ENCODE measurements at places on chromosomes 16 and 17.

DNA sequence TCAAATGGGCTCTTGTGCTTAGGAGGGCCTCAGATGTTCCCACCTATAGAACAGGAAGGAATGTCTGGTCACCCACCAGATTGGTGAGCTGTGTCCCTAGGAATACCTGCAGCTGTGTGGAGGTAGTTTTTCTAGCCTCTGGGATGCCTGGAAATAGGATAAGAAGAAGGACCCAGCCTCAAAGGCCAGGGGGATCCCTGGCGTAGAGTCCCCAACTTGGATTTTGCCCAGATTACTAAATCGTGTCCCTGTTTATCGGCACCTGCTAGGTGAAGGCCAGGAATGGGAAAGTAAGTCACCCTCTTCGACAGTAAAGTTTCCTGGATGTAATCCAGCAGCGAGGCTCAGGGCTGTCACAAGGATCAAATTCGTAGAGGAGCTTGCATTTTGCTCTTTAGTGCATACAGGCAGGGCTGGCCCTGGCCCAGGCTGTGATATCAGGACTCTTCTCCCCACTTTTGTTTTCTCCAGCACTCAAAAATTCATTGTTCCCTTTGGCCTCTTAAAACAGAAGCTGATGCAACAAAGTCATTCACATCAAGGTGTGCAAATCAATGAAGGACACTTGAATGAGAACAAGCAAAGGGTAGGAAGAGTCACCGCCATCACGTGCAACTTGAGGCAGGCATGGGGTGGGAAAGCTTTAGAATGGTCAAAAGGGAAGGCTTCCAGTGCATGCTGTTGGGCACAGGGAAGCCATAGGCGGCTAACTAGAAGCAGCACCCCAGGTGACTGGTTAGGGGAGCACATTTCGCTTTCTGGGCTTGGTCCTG, 7.5 kb downstream of the SLC13A2 start:
- no peak for DNase-seq

GRCh38 chr16:63442246-63442645, 1406.0 kb upstream of the CDH8 start:
- DNase-seq: no peak

GRCh38 chr16:22098405-22099255, 6.3 kb downstream of the VWA3A start:
- no peak for DNase-seq

GRCh38 chr16:6641091-6641490, 691.6 kb upstream of the RBFOX1 start:
- DNase-seq: no peak

GRCh38 chr17:51853857-51854256, 304.7 kb downstream of the CA10 start:
- DNase-seq: no peak

DNA sequence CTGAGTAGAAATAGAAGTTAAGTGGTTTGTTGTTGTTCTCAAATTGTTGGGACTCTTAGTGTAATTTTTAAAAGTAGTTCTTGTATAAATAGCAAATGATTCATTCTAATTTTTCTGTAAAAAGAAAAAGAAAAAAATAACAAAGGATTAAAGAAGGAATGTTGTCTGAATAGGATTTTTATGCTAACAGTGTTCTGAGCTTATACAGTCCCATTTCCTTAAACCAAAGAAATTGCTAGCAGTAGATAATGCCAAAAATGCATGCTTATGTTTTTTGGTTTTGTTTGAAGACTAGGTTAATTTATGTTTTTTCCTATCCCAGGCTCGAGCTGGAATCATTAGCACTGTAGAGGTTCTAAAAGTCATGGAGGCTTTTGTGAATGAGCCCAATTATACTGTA, 44.7 kb upstream of the KPNB1 start:
- DNase-seq: no peak

GRCh38 chr17:38449364-38449763, 21.1 kb downstream of the ARHGAP23 start:
- DNase-seq: no peak

DNA sequence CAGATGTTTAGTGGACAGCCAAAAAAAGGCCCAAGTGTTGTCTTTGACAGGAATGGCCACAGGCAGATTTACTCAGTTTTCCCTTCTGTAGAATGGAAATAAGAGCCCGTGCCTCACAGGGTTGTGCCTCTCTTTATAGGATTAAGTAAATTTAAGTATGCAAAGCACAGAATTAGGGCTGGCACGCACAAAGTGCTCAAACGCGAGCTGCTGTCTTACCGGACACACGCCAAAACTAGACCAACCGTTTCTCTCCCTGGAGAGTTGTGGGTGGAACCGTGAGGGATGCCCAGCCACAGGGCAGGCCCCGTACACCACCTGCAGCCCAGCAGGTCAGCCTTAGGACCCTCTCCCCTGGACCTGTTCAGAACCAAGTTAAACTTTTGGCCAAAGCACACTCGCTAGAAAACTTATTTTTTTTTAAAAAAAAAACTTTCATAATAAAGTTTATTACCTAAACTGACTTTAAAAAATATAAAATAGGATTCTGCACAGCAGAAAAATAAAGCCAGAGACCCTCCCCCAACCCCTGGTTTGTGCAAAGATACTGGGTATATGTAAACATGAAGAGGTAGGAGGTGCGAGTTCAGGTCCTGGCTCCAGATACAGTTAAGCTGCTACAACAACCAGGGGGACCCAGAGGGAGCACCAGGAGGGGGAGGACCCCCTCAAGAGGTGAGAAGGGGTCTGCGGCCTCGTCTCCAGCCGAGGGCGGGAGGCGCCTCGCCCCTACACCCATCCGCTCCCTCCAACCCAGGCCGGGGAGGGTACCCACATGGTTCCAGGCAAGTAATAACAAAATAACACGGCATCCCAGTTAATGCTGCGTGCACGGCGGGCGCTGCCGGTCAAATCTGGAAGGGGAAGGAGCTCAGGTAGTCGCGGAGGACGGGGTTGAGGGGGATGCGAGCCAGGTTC, 1.8 kb downstream of the SOCS1 start:
- no peak for DNase-seq

- no peak for DNase-seq
Observed at GRCh38 chr17:69050999-69051775, 9.5 kb downstream of the ABCA9 start.

DNA sequence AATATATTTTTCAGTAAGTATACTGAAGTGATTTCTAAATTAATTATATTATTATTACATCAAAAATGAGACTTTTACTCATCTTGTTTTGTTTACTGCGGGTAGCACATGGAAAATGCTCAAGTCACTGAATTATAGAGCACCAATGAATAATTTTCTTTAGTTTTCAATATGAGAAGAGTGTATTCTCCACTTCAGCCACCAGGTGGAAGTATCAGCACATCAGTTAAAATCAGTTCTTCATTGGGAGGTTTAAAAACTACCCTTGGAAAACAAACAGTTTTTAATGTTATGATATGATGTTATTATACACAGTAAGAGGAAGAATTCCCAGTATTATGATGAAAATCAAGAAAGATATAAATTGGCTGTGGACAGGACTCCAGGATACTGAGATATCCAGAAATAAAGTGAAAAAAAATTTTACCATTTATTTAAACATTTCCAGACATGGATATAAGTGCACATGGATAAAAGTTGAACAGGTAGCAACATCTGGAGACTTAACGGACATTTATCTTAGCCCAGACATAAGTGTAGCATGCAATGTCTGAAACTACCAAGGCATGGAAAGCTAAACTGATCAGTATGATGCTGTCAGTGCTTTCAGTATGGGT, 467.3 kb downstream of the KCNJ2 start:
- DNase-seq: no peak

GRCh38 chr17:27209316-27209715, 84.6 kb upstream of the WSB1 start:
- no peak for DNase-seq

DNA sequence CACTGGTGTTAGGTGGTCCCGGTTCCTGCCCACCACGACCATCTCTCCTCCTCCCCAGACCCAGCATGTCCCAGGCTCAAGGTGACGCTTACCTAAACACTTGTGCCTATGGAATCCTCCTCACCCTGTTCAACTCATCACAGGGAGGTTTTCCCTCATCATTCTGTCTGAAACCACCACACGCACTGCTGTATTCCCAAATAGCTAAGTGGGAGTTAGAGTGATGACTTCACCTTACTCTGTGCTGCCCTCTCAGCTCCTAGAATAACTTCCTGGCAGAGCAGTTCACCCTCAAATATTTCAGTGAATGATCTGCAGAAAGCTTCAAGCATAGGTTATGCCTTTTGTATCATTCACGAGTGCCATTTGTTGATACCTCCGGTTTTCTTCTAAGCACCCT, 216.5 kb downstream of the CPPED1 start:
- no peak for DNase-seq

- DNase-seq: no peak
Observed at GRCh38 chr17:75267153-75267410, 3.9 kb downstream of the MIF4GD start.

GRCh38 chr17:78819806-78820792, 20.5 kb downstream of the USP36 start:
- DNase-seq: no peak

- DNase-seq: no peak
Observed at GRCh38 chr17:64063088-64063487, 42.7 kb upstream of the ICAM2 start.

DNA sequence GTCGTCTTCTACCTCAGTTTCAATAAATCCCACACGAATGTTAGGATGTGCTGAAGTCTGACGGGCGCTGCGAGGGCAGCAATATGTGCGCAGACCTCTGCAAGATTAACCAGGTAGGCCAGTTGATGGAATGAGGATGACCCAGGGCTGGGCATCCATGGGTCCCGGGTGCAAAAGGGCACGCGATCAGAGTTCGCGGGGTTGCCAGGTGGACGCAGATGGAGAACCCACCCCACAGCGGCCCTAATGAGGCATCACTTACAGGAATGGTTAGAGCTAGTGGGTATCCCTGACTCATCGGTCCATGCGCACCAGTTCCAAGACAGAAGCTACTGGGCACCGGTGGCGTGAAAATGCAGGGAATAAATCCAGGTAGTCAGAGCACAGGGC, 2116.0 kb downstream of the TP53TG3F start:
- no peak for DNase-seq

DNA sequence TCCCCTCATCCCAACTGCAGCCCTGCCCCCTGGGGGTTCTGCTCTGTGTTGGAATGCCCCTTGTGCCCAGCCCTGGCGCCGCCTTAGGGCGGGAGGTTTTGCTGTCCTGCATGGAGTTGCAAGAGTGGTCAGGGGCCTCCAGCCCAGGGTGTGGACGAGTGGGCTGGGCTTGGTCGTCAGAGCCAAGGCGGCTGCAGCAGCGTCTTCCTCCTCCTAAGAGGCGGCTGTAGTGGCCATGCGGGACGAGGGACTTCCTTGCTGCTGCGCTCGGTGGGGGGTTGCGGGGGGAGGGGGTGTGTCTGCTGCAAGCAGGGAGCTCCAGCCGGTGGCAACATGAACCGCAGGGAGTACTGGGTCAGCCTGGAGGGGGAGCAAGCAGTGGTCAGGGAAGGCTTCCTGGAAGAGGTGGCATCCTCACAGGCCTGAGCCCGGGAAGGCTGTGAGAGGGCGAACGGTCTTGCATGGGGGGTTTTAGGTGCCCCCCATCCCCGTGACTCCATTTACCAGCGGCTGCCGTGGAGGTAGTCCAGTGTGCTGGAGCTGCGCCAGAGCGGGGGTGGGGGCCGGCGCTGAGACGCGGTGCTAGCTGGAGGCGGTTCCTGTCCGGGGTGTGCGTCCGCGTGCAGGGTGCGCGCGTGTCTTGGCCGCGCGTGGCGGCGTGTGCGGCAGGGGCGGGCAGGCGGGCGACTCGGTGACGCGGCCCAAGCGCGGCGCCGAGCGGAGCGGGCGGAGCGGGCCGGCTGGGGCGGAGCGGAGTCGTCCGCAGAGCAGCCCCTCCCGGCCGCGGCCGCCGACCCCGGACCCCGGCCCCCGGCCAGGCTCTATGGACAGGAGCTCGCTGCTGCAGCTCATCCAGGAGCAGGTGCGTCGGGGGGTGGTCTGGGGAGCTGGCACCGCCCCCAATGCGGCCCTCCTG, at the start of gene RHBDL1:
RHBDL1 (plus strand) TSS at position 704 of the 916 bp plus-strand sequence; CDS start at position 824, 120 bp downstream.
- no peak for DNase-seq

GRCh38 chr17:14448818-14449217, 147.9 kb downstream of the HS3ST3B1 start:
- no peak for DNase-seq

DNA sequence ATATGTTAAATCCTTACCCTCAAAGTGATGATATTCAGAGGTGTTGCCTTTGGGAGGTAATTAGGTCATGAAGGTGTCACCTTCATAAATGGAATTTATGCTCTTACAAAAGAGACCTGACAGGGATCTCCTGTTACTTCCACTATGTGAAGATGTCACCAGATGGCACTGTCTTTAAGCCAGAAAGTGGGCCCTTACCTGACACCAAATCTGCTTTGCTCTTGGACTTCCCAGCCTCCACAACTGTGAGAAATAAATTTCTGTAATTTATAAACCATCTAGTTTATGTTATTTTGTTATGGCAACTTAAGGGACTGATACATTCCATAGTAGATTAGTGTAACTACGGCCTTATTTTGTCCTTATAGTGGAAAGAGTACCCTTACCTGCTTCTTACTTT, 358.3 kb upstream of the SALL1 start:
- no peak for DNase-seq

DNA sequence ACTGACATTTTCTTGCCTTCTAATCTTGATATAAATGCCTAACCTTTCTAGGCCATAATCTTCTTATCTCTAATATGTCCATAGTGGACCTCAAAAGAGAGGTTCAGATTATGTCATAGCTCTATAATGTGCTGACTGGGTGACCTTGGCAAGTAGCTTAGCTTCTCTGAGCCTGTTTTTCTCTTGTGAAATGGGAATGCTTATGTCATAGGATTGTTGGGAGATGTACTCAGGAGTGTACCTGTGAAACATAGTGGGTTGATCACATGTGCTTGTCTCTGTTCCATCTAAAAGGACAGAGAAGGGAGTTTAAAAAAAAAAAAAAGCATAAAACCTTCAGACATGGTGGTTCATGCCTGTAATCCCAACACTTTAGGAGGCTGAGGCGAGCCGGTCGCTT, 2.4 kb downstream of the MED9 start:
- DNase-seq: no peak

DNA sequence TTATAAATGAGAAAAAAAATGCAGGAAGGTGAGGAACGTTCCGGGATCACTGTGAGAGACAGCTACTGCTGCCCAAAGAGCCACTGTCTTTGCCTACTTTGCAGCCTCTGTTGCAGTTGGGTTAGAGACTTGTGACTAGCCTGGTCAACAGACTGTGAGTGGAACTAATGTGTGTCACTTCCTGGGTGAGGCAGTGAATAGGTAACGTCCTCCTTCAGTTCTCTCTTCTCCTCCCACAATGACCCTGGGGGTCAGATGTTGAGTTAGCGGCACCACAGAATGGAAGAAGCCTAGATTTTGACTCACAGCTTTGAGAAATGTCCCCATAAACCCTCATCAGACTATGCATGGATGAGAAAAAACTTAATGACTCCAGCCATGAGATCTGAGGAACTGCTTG, 5.2 kb downstream of the C16orf46 start:
- no peak for DNase-seq

DNA sequence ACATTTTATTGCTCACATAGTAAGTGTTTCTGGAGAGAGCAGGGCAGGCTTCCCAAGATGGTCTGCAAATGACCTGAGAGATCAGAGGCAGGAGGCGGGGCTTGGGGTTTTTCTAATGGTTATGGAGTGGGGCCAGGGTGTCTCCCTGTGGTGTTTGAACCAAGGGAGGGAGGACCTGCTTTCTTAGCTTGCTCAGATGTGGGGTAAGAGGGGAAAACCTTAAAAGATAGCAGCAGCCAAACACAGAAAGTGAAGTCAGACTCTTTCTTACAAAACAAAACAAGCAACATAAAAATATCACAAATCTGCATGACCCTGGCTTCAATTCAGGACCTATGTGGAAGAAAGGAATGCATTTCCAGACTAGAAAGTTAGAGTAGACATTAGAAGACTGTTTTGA, 22.9 kb upstream of the DNAJA2 start:
- no peak for DNase-seq
